Activated naive CD8-positive, alpha-beta T cell treated with anti-CD3 and anti-CD28 coated beads, Interleukin-2, amount 10 ng/mL, durations not matched to agents 7 days and 5 days (primary cell): ENCODE measurements at places on chromosomes 11 and 22. TPM values are rescaled to one million over a fixed set of nuclear protein-coding genes. Genes with fewer than 3 reads are reported as not detected.

Gene KCNQ1OT1
- 0.34 TPM for total RNA-seq

Gene SYVN1
- 45.1 TPM for total RNA-seq

Gene SYCE3
- total RNA-seq, result 1.1 TPM

Gene CCDC157
- total RNA-seq, result 4.7 TPM

Gene CD44
- 555 TPM for total RNA-seq

Gene MN1
- total RNA-seq, result 0.28 TPM

Gene APOA4
- not detected for total RNA-seq

Gene MFRP
- not detected for total RNA-seq

DNA sequence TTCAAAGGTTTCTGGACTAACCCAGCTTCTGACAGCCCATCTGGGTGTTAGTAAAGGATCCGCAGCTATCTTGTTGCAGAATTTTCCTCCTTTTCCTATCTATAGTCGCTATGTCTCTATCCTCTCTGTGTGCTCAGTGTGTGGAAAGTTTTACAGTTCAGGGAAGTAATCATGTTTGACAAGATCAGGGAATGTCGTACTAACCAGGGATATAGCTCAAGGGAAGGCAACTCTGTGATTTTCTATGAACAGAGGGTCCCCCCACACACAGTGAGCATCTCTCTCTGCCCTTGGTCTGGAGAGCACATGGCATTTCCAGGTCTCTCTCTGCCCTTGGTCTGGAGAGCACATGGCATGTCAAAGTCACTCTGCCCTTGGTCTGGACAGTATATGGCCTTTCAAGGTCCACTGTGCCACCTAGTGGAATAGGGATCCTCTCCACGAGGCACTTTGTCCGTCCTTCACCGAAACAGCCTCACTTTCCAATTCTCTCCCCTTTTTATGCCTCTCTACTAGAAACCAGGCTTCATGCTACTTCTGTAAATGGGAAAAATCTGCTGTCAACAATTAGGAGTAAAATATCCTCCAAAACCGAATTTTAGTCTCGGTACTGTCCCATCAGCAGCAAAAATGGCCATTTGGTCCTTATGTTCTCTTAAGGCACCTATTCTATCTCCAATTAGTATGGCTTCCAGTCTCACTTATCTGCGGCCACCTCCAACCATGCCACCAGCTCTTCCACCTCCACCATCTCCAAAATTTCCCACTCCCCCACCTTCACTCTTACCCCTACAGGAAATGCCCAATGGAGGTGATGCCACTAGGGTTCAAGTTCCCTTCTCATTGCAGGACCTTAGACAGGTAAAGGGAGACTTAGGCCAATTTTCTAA is 88.7 kb downstream of the IGLL5 start:
- H3K27me3 ChIP-seq, result peaks cover 6% of the 10 kb centered on the region
- no peaks in the 10 kb centered on the region for H3K36me3 ChIP-seq
- no peak for DNase-seq

DNA sequence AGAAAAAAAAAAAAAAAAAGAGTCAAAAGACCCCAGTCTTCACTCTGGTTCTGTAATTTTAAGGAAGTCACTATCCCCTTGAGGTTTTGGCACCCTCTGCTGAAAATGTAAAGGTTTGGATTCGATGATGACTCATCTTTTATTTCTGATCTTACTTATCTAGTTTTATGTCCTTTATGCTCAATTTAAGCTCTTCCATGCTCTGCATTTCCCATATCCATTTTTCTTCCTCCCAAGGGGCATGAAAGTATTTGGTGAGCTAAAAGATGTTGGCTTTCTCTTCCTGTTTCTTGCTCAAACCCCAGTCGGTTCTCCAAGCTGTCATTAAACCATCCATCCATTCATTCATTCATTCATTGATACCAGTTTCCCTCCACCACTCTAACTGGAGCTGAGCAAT is 61.0 kb upstream of the CDON start:
- DNase-seq, result no peak
- no peak overlapping the region for H3K27ac ChIP-seq
- H3K36me3 ChIP-seq, result no peaks in the 10 kb centered on the region
- no peaks in the 10 kb centered on the region for H3K4me1 ChIP-seq

- no peaks in the 10 kb centered on the region for H3K36me3 ChIP-seq
- H3K27ac ChIP-seq, result no peak overlapping the region
- no peak overlapping the region for H3K4me3 ChIP-seq
These were observed 129.5 kb upstream of the E2F8 start for GRCh38 chr11:19370100-19370861.

DNA sequence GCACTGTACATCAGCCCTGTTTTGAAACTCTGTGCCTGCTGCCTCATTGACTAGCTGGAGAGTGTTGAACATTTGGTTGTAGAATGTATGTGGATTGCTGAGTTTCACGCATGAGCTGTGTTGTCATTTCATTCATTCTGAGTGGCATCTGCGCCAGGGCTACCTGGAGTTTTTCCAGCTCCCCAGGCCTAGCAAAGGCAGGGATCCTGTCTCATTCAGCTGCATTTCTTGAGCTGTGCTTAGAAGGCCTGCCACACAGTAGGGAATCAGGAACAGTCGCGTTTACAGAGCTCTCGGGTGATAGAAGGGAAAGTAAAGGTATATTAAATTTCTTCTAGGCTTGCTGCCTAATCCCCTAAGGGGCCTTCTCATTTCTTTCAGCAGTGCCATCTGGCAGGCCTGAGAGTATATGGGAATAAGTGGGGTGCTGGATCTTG is 44.3 kb downstream of the PTPRJ start:
- DNase-seq, result no peak
- no peaks in the 10 kb centered on the region for H3K27me3 ChIP-seq
- no peak overlapping the region for H3K4me3 ChIP-seq
- peaks cover 27% of the 10 kb centered on the region for H3K4me1 ChIP-seq
- H3K36me3 ChIP-seq, result peaks cover 23% of the 10 kb centered on the region

DNA sequence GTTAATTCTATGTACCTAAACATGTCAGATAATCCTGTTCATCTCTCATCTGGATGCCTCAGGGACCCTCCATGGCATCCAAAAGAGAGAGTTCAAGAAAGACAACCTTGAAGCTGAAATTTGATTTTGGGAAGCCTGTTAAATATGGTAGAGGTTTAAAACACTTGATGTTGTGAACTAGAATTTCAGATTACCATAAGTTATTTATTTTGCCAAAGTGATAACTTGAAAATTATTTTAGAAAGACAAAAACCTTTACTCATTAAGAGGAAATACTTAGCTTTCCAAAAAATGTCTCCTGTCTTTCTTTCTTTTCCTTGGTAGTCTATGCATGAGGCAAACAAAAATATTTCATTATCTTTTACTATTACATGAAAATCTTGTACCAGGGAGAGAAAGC is 714.0 kb downstream of the NTM start:
- H3K27me3 ChIP-seq, result no peaks in the 10 kb centered on the region
- no peak overlapping the region for H3K4me3 ChIP-seq
- H3K36me3 ChIP-seq, result no peaks in the 10 kb centered on the region
- H3K27ac ChIP-seq, result no peak overlapping the region
- DNase-seq, result no peak
- H3K4me1 ChIP-seq, result no peaks in the 10 kb centered on the region

DNA sequence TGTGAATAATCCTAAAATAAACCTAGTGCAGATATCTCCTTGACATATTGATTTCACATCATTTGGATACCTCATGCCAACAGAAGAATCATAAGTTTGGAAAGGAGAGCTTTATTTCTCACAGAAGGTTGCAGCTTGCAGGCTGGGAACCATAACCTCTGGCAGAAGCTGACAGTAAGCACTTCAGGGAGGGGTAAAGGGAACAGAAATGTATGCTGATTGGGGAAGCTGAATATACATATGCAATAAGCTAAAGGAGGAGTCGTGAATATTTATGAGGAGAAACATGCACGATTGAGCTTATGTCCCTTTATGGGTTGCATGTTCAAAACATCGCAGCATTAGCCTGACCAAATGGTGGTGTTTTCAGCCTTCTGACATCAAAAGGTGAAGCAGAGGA is 814.5 kb downstream of the TBC1D22A start:
- no peak for DNase-seq
- H3K36me3 ChIP-seq, result no peaks in the 10 kb centered on the region
- no peak overlapping the region for H3K4me3 ChIP-seq

DNA sequence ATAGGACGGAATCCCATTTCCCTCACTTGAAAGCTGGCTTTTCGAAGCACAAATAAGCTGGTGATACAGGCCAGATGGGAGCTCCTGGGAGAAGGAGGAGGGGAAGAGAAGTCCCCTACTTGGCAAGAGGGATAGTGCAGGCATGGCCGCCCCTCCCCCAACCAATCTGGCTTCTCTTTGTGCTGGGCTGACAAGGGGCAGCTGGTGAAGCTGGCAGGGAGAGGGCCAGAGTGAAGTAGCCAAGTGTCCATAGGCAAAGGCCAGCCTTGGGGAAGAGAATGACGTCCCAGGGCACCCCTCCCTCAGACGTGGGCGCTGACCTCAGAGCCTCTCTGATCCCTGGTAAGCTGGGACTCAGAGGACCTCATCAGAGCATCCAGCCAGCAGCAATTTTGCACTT is 78.7 kb upstream of the GRAMD1B start:
- peaks cover 3% of the 10 kb centered on the region for H3K4me1 ChIP-seq
- peaks cover 25% of the 10 kb centered on the region for H3K27me3 ChIP-seq
- no peak for DNase-seq

GRCh38 chr22:40616578-40616977 is 19.9 kb downstream of the MRTFA start:
- H3K4me3 ChIP-seq, result no peak overlapping the region
- no peak overlapping the region for H3K27ac ChIP-seq
- DNase-seq, result no peak
- peaks cover 4% of the 10 kb centered on the region for H3K4me1 ChIP-seq

DNA sequence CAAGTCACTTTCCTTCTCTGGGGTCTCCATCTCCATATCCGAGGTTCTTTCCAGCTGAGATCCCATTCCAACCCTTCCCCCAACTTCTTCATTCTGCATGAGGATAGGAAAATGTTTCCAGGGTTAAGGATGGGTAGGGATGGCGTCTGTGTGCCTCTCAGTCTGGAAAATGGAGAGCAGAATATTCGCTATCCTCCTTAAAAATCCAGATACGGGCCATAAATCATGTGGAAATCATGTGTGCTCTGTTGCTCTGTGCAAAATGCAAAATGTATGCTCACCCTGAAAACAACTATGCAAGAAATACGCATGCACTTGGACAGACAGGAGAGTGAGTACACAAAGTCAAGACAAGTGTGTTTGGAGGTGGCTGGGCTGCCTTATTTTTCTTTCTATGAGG is 3.2 kb downstream of the CREB3L1 start:
- DNase-seq, result no peak
- peaks cover 44% of the 10 kb centered on the region for H3K27me3 ChIP-seq
- peaks cover 5% of the 10 kb centered on the region for H3K4me1 ChIP-seq

- peaks cover 6% of the 10 kb centered on the region for H3K4me1 ChIP-seq
- H3K36me3 ChIP-seq, result peaks cover 8% of the 10 kb centered on the region
- H3K27me3 ChIP-seq, result no peaks in the 10 kb centered on the region
- H3K4me3 ChIP-seq, result no peak overlapping the region
- peak overlapping the region; percentile 50 for H3K27ac ChIP-seq
- DNase-seq, result no peak
These were observed 8.6 kb downstream of the THYN1 start for GRCh38 chr11:134244593-134244992.

DNA sequence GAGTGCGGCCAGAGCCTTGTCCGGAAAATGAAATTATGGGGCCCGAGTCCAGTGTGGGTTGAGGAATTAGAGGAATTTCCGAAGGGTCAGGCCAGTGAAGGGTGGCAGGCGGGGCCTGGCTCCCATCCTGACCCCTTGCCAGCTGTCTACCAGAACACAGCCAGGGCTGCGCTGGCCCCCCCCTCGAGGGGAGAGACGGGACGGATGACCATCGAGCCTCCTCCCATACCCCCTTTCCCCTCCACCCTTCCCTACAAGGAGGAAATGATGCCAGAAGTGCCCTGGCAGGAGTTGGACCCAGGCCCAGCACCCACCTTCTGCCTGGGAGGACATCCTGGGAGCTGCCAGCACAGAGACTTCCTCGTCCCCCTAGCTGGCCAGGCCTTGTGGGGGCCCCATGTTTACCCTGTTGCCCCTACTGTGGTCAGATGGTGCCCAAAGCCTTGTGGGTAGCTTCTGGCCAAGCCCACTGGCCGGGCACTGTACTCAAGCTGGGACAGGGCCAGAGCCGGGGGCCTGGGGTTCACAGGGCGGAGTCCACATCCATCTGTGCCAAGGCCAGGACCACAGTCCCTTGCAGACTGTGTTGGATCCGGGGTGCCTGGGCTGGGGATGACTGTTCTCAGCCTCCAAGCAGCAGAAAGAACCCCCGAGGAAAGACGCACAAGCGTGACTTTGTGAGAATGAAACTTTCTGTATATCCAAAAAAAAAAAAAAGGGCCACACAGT is 20.8 kb downstream of the ARVCF start:
- H3K4me3 ChIP-seq, result no peak overlapping the region
- DNase-seq, result no peak
- H3K4me1 ChIP-seq, result no peaks in the 10 kb centered on the region
- H3K27ac ChIP-seq, result no peak overlapping the region
- H3K36me3 ChIP-seq, result no peaks in the 10 kb centered on the region

GRCh38 chr11:44387415-44387814 is 77.5 kb upstream of the ALX4 start:
- DNase-seq, result no peak
- peaks cover 2% of the 10 kb centered on the region for H3K4me1 ChIP-seq
- H3K27ac ChIP-seq, result no peak overlapping the region
- no peaks in the 10 kb centered on the region for H3K36me3 ChIP-seq

DNA sequence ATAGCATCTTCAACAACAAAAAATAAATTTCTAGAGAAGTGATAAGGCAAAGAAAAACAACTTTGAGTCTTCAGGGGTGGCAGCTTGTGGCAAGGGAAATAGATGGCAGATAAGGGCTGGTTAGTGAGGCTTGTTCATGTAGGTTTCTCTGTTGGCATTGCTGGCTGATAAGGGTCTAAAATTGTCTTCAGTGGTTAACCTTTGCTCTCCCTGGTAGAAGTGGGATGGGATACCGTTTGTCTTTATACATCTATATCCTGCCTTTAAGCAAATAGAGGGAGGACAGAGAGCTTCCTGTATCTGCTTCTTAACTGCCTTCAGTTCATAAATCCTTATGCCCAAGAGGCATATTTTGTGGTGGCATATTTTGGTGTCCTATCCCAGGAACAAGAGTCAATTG is 57.1 kb downstream of the TRAF6 start:
- no peak for DNase-seq
- H3K27ac ChIP-seq, result no peak overlapping the region
- no peaks in the 10 kb centered on the region for H3K36me3 ChIP-seq
- H3K4me1 ChIP-seq, result peaks cover 29% of the 10 kb centered on the region

DNA sequence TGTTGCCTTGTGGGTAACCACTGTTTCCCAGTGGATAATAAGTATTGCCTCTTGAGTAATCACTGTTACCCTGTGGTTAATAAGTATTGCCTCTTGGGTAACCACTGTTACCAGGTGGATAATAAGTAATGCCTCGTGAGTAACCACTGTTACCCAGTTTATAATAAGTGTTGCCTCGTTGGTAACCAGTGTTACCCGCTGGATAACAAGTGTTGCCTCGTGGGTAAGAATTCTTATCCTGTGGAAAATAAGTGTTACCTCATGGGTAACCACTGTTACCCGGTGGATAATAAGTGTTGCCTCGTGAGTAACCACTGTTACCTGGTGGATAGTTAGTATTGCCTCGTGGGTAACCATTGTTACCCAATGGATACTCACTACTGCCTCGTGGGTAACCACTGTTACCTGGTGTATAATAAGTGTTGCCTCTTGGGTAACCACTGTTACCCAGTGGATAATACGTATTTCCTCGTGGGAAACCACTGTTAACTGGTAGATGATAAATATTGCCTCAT is 24.1 kb upstream of the NXPE4 start:
- no peak overlapping the region for H3K4me3 ChIP-seq
- no peaks in the 10 kb centered on the region for H3K27me3 ChIP-seq
- H3K36me3 ChIP-seq, result no peaks in the 10 kb centered on the region
- no peaks in the 10 kb centered on the region for H3K4me1 ChIP-seq
- DNase-seq, result no peak
